ENCODE measurements at places on chromosomes 1 and 21. TPM values are rescaled to one million over a fixed set of nuclear protein-coding genes. Genes with fewer than 3 reads are reported as not detected.

The S100B gene
- total RNA-seq = 41.0 TPM

The TNNT2 gene
- total RNA-seq = 4,860 TPM

The AMY1A gene
- not detected for total RNA-seq

The IL20 gene
- total RNA-seq = not detected

The TEDDM1 gene
- total RNA-seq = not detected

The KLF17 gene
- not detected for total RNA-seq

The CADM3 gene
- 6.3 TPM for total RNA-seq

The NUP210L gene
- total RNA-seq = 0.13 TPM

The TEX38 gene
- not detected for total RNA-seq

The CALML6 gene
- 0.21 TPM for total RNA-seq

The HES3 gene
- total RNA-seq = not detected

The TNFAIP8L2 gene
- total RNA-seq = 2.1 TPM

The UBASH3A gene
- total RNA-seq = 0.44 TPM

DNA sequence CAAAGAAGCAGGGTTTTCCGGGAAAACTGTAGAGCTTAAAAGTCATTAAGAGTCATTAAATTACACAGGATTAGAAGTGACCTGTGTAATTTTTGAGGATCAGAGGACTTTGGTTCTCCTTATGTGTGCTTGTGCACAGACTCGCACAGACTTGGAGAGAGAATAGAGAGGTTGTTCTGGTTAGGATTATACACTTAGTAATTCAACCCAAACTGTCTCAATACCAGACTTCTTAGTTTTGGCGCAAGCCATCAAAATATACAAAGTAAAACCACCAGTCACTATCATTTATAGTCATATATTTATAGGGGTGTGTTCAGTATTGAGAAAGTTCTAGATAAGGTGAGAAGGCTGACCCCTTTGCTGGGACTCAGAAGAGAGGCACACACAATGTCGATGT, 112.3 kb downstream of the HLX start:
- no peak for DNase-seq

GRCh38 chr1:225688345-225688744, 35.4 kb upstream of the ENAH start:
- no peak for DNase-seq

- DNase-seq = no peak
Measured at GRCh38 chr21:43766734-43767497, 9.2 kb downstream of the CSTB start.

DNA sequence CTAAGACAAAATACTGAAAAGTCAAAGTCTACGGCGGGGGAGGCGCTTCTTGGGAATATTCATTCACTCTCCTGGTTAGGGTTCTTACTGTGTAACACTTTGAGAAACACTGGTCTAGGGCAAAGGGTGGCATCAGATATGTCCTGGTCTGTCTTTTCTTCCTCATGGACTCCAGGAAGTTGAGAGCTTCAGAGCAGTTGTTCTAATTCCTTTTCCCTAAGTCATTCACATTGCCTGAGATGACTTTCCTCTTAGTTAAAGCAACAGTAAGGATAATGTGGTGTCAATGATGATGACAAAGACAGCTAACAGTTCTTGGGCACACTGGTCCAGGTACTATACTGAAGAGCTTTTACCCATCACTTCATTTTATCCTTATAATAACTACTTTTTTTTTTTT, 27.0 kb downstream of the FGGY start:
- DNase-seq = no peak

GRCh38 chr1:25562101-25562927, 18.9 kb downstream of the LDLRAP1 start:
- DNase-seq = no peak

- no peak for DNase-seq
Measured at GRCh38 chr1:85091671-85092280, 43.5 kb upstream of the MCOLN3 start.

- no peak for DNase-seq
Measured at GRCh38 chr1:57898531-57898930, 474.7 kb upstream of the DAB1 start.

DNA sequence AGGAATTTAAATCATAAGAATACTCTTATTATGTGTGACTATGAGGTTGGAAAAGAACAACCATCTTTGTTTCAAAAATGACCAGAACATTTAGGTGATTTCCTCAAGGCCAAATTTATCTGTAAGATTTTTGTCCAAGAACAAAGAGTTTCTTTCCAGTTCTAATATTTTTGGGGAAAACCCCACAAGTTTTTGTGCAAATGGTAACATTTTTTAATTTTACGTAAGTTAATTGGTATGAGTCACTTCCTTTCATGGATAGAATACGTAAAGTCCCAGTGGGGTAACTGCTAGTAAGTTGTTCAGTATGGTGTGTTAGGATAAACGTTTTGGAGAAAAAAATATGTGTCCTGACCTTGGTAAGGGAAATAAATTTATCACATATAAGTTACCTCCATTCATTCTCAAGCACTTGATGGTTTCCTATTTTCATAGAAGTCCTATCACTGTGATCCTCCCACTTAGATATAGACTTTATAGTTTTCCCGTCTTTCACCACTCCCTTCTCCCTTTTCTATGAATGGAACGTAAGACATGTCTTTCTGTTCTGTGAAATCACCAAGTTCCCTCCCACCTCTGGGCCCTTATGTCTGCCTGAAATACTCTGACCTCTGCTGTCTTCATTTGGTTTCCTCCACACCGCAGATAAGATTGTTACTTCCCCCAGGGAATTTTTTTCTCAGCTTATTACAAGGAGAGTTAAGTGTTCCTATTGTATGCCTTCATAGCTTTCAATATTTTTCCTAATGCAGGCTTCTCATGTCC, 34.9 kb upstream of the TSNAX start:
- DNase-seq = no peak

- DNase-seq = no peak
Measured at GRCh38 chr1:186849271-186849671, 20.5 kb downstream of the PLA2G4A start.

- DNase-seq = no peak
Measured at GRCh38 chr1:234433563-234434285, 45.3 kb downstream of the TARBP1 start.

GRCh38 chr21:37412603-37413360, 46.2 kb downstream of the DYRK1A start:
- DNase-seq = no peak

DNA sequence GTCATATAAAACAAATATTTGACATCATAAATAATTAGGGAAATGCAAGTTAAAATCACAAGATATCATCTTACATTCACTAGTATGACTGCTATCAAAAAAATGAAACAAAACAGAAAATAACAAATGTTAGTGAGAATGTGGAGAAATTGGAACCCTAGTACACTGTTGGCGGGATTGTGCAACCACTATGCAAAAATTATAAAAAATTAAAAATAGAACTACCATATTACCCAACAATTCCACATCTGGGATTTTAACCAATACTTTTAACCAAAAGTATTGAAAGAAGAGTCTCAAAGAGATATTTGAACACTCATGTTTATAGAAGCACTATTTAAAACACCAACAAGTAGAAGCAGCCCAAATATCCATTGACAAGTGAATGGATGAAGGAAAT, 797.2 kb upstream of the ADAMTS5 start:
- no peak for DNase-seq

DNA sequence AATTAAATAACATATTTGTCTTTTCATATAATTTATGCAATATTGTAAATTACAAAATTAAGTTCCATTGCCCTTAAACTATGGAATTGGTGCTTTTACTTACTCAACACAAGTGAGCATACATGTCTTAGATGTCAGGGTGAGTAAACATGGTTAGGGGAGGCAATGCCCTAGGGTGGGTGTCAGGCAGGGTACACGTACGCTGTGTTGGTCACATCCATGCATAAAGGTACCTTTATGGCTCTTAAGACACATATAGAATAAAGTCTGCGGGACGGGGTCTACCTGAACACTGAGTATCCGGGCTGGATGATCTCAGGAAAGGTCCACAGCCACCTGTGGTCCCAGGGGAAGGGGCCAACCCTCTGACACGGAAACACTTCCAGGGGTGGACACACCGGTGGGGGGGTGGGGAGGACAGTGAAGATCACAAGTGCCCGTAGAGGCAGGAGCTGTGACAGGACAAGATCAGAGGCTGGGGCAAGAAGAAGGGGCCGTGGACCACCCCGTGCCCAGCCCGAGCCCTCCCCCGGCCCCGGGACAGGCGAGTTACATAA, 720 bp downstream of the LIN9 start:
- DNase-seq = no peak

DNA sequence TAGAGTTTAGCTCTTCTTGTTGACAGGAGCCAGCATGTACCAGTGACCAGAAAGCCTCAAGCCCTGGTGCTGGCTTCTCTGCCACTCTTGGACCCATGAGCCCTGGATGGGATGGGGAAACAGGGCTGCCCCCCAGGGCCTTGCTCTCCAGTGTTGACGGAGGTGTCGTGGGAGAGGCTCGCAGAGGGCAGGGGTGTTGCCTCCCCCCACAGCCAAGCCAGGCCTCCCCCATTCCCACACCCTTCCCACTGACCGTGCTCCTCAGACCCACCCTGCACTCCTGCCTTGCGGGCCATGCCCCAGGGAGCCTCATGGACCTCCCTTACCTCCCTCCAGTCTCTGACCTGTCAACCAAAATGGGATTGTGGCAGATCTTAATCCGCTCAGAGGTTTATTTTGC, 123.8 kb upstream of the COL6A1 start:
- no peak for DNase-seq

GRCh38 chr1:59948990-59949389, 22.4 kb upstream of the CYP2J2 start:
- DNase-seq = no peak

- no peak for DNase-seq
Measured at GRCh38 chr21:17777072-17777765, 41.9 kb downstream of the C21orf91 start.

DNA sequence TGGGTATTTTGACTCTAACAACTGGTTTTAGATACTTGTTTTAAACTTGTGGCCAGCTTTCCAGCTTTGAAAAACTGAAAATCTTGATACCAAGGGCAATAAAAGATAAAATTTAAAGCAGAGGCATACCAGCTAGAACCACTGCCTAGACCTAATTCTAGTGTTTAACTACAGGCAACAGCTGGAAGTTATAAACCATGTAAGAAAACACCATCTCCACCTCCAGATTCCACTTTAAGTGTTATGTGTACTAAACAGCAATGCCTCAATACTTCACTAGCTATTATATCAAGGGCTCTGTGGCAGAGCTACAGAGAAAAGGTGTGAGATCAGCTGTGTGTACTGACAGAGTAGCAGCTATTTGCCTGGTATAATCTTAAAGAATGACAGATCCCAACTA, 69.5 kb downstream of the LPAR3 start:
- no peak for DNase-seq

- no peak for DNase-seq
Measured at GRCh38 chr1:78071696-78072095, 25.9 kb downstream of the GIPC2 start.

GRCh38 chr1:173224949-173225348, 17.8 kb upstream of the TNFSF4 start:
- DNase-seq = no peak

- no peak for DNase-seq
Measured at GRCh38 chr1:214843281-214843680, 239.3 kb upstream of the KCNK2 start.
